Activated naive CD4-positive, alpha-beta T cell (primary cell): ENCODE measurements at places on chromosomes 2 and 18.

GRCh38 chr2:27638037-27638637 lies 9.3 kb downstream of the GPN1 start:
- no peak for DNase-seq

DNA sequence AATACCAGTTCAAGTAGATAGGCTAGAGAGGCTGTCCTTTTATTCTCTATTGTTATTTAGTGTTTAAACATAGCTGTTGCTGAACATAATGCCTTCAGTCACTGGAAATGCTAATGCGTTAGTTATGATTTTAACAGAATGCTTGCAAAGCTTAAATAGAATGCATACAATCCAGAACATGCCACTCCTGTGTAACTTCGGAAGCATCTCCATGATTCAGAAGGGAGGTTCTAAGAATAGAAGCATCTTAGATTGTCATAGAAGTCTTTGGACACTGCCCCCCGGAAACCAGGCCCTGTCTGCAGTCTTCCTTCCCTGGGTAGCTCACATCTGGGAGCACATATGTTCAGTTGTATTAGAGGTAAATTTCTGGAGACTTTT lies 73.2 kb downstream of the ZNF532 start:
- no peak for DNase-seq

DNA sequence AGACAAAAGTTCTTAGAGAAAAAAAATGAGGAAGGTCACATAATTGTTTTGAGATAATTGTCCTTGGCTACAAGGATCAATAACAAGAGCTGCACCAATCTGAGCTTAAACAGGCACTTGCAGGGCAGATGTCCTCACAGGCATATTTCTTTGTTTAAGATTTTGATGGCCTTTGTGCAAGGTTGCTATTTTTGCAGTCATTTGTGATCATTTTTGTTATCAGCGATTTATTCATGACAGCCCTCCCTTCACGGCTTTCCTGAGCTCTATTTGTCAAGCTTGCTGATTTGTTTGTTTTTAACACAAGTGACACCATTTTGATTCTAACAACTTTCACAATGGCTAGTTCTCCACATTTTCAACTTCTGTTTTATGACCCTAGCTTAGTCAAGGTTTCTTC lies 418.6 kb upstream of the REG3G start:
- no peak for DNase-seq

DNA sequence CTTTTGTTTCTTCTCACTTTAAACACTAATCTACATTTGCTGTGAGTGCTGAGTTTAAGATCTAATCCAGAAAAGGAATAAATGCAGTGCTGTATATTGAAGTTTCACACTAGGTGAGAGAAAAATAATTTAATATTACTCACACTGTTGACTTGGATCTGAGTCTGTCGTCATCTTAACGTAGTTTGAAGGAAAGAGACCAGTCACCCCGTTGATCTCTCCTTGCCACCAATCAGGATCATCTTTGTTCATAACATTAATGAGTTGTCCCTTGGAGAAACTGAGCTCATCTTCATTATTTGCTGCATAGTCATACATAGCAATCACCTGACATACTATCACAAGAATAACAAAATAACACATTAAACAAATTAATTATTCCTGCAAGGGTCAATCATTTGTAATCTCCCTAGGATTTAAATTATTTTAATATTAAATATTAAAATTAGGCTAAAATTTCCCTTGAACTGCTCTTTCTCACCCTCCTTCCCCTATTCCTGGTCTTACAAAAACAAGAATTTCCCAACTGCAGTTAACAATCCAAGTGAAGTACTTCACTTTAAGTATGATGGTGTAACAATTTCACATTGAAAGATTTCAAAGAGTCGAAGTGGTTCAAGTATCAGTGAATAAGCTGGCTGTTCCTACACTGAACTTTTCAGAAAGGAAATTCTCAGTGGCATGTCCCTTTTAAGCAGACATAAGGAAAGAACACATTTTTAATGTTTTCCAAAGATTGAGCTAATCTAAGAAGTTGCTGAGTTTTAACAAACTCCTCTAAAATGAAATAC lies 71.3 kb downstream of the FAM228A start:
- no peak for DNase-seq

DNA sequence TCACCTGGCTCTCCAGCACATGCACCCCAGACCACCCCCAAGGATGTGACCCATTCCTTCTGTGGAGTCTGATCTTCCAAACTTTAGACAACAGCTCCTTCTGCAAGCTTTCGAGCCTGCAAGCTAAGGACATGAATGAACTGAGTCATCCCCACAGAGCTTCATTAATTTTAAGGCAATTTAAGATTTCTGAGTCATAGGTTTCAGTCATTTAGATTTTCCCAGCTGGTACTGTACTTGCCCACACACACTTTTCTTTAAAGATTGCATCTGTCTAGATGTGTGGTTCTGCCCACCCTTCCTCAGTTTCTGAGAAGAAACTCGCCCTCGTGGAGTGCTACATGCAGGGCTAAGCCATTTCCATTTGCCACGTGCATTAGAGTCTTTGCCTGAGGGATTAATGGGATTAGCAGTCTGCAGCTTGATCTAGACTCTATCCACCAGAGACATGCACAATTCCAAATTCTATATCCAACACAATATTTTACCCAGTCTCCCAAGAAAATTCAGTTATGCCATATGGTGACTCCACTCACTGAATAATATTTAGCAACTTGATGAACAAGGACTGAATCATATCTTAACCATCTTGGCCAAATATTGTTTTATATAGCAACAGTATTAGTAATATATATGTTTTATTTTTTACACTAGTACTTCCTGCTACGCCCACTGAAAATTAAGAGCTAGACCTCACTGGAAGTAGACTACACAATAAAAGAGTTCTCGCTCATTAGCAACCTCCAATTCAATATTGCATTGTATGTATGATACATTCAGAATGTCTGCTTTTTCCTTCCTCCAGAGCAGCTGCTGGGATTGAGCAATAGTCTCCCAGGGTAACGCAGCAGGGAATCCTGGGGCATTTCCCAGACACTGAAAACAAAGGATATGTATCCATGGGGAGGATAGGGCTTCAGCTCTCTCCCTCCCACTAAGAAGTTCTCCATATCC lies 14.3 kb upstream of the TRIB2 start:
- no peak for DNase-seq

- no peak for DNase-seq
Observed at GRCh38 chr2:81650048-81650971, 1345.8 kb upstream of the LRRTM1 start.

DNA sequence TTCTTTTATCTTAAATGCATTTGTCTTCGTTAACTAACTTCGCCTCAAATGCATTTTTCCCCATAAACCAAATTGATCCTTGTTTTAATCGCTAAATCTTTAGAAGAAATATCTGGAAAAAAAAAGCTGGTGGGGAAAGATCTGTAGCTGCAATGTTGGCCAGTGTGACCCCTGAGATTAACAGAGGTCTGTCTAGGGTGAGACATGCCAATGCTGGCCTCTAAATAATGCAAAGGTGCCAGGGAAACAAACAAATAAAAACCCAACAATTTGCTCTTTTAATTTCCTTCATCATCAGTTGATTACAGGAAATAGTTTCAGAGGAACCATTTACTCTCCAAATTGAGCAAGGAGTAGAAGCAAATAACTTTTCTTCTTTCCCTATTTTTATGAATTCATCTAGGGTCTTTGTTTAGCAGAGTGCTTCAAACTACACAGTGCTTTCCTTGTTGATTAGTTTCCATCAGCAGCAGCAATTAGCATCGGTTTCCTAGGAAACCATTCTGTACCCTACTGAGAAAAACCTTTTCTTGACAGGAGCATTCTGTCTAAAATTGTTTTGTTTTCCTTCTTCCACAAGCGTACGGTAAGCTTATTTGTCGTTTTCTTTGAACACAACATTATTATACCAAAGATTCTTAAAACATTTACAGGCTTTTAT lies 100.5 kb upstream of the UNC80 start:
- DNase-seq, result no peak

GRCh38 chr2:223604231-223604630 lies 2.1 kb upstream of the SCG2 start:
- DNase-seq, result no peak

GRCh38 chr2:157468931-157469708 lies 25.2 kb upstream of the CYTIP start:
- no peak for DNase-seq

DNA sequence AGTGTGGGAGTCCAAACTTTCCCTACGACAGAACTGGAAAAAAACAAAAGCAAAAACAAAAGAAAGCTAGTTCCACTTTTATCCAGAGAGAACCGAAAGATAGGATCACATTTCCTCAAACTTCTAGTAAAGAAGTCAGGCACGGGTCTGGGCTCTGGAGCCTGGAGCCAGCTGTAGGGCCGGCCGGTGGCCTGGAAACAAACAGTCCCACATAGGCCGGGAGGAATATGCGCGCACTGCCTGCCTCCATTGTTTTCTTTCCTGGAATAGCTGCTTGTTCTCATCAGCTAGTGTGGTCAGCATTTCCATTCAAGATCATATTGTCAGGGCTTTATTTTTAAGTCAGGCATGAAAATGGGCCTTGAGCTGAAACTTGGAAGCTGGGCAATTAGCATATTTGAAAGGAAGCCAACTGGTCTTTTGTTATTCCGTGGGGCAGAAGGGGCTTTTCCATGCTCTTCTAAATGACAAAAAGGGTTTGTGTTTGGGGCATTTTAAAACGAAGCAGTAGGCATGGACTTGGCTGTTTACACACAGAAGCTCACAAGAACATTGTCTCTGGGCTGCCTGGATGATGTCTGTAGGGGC lies 58.7 kb upstream of the RFX8 start:
- no peak for DNase-seq

DNA sequence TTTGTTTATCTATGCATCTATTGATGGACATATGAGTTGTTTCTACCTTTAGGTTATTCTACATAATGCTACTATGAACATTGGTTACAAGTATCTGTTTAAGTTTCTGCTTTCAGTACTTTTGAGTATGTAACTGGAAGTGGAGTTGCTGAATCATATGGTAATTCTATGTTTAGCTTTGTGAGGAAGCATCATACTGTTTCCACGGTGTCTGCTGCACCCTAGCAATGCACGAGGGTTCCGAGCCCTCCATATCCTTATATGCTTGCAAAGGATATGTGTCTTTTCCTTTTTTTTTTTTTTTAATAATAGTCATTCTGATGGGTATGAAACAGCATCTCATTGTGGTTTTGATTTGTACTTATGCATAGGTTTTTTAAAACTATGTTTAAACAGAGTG lies 83.7 kb downstream of the FMNL2 start:
- no peak for DNase-seq

DNA sequence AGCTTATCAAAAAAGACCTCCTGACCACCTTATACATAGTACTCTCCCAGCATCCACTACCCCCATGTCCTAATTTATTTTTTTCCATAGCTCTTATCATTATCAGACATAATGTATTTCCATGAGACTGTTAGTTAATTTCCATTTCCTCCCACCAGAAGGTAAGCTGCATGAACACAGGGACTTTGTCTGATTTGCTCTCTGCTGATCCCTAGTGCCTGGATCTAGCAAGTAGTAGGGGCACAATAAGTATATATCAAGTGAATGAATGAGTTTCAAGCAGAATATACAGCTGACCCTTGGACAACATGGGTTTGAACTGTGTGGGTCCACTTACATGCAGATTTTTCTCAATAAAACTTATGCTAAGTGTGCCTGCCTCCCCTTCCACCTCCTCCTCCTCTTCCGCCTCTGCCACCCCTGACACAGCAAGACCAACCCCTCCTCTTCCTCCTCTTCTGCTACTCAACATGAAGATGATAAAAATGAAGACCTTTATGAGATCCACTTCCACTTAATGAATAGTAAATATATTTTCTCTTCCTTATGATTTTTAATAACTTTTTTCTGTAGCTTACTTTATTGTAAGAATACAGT lies 53.8 kb downstream of the CTAGE1 start:
- DNase-seq, result no peak

DNA sequence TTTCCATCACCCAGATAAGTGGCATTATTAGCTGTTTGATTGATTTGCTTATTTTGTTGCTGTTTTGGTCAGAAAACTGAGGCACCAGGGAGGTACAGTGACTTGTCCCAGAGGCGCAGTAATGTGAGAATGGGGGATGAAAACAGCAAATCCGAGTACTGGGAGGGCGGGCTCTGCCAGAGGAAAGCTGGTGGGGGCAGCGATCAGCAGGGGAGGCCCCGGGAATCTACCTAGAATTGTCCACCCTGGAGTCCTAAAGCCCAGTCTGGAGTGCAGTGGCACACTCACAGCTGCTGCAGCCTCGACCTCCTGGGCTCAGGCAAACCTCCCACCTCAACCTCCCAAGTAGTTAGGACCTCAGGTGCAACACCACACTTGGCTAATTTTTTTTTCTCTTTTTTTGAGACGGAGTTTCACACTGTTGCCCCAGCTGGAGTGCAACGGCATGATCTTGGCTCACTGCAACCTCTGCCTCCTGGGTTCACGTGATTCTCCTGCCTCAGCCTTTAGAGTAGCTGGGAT lies 17.0 kb upstream of the PTMA start:
- no peak for DNase-seq

GRCh38 chr18:32582455-32582854 lies 111.8 kb upstream of the GAREM1 start:
- no peak for DNase-seq

- no peak for DNase-seq
Observed at GRCh38 chr2:117917223-117917917, 96.5 kb downstream of the CCDC93 start.

GRCh38 chr2:230868161-230868946 lies 3.6 kb downstream of the ITM2C start:
- DNase-seq, result no peak

DNA sequence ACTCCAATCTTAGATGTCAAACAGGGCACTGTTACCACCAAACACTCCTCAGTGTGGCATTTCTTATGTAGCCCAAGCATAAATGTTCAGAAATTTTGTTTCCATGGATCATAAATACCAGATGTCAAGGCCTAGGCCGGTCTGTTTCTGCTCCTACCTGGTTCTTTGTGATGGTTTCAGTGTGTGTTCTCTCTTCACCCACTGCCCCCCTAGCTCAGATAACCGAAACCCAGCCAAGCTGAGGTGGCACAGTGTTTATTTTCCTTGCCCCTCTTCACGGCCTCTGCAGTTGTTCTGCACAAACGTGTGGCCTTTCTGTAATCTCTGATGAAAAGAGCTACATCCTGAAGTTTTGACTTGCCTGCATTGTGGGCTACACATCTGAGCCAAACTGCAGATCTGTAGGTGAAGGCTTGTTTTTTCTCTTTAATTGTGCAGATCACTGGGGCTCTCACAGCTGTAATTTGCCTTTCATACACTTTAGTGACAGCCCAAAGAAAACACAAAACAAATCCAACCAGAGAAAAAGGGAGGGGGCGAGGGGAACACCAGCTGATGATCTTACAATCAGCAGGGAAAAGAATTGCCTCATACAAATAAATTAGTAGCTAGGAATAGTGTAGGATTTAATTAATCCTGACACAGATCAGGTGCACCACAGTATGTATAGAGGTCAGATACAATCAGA lies 99.1 kb downstream of the NRP2 start:
- no peak for DNase-seq

DNA sequence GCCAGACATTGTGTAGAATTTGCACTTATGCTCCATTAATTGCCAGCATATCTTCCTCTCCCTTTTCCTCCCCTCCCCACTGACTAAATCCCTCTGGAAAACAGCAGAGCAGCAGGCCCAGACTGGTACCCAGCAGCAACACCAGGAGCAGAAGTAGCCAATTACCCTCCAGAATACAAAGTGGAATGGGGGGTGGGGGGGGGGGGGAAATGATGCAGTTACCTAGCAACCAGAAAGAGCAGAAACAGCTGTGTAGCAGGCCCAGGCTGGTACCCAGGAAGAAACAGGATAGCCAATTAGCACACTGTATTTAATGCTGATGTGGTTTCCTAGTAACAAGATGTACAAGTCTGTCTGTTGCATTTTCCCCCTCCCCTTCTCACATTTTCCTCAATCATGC lies 52.3 kb downstream of the KLF7 start:
- no peak for DNase-seq
